Fibroblast of skin of left biceps (primary cell): ENCODE measurements at places on chromosomes 5 and 9.
A peak's percentile ranks its signal among the peaks of the same experiment; 100 is the strongest.

DNA sequence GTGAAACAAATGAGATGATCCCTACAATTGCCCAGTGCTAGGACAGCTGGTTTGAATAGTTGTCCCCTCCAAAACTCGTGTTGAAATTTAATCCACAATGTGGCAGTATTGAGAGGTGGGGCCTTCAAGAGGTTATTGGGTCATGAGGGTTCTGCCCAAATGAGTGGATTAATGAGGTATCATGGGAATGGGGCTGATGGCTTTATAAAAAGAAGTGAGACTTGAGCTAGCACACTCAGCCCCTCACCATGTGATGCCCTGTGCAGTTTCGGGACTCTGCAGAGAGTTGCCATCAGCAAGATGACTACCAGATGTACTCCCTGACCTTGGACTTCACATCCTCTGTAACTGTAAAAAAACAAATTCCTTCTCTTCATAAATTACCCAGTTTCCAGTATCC is 33.1 kb downstream of the RANBP6 start:
- no peak for DNase-seq

GRCh38 chr5:168261227-168261571 is 30.2 kb upstream of the WWC1 start:
- DNase-seq: no peak

DNA sequence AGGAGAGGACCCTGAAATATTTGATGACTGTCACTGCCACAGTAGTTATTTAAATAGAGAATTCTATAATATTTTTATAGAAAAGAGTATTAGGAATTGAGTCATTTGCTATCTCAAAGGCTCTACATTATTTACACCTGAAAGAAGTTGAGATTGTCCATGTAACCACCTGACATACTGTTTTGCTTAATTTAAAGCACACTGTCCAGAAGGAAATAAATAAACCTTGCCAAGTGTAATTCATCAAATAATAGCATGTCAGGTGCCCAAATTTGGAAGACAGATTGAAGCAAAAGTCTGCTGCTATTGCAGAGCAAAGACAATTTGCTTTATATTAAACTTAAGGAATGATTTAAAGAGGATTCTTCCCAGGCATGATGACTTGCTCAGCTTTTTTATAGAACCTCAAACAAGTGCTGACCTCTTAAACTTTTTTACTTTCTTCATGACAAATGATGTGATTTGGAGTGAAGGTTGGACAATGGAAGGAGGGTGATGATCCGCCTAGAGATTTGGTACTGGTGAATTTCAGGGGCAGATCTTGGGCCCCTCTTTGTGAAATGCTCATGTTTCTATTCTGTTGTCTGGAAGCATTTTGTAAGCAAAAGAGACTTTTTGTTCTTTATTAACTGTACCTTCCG is 65.0 kb downstream of the DAPK1 start:
- no peak for DNase-seq

DNA sequence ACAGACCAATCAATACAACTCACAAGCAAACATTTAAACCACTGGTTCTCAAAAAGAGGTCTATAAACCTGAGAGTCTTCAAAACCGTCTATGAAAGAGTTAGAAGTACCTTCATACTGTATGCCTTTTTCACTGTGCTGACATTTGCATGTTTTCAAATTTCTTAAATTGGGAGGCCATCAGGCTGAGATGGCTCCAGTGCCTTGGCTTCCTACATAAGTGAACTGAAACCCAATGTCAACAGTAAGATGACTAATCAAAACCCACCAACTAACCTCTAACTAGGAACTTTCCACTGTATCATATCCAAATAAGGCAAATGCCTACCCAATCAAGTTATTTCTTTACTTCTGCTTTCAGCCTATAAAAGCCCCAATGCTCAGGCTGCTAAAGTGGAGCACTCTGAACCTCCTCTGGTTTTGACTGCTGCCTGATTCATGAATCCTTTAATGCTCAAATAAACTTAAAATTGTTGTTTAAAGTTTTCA is 35.1 kb downstream of the FAM13B start:
- DNase-seq: no peak

DNA sequence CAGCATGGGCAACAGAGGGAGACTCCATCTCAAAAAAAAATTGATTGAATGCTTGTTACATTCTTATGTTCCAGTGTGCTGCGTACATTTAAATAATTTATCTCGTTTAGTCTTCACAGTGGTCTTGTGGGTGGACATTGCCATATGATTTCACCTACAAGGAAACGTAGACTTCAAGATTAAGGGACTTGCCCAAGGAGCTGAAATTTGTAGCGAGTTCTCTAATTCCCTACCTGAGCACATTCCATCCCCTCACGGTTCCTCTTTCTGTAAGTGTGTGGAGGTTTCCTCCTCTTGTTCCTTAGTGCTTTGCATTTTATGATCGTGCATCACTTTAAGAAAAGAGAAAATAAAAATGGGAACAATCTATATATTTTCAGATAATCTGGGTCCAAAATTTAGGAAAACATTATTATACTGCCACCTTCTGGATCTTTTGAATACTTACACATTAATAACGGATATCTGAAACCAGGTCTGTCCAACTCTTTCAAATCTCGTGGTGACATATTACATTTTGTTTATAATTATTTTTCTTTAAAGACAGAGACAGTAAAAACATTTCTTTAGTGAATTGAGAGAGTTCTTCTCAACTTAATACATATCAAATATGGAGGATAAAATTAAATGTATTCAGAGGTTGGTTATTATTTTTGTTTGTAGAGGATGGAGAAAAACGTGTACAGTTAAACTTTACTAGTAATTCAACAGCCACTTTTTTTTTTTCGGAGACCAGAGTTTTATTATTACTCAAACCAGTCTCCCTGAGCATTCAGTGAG is 29.9 kb upstream of the C7 start:
- peak; percentile 3 for DNase-seq

DNA sequence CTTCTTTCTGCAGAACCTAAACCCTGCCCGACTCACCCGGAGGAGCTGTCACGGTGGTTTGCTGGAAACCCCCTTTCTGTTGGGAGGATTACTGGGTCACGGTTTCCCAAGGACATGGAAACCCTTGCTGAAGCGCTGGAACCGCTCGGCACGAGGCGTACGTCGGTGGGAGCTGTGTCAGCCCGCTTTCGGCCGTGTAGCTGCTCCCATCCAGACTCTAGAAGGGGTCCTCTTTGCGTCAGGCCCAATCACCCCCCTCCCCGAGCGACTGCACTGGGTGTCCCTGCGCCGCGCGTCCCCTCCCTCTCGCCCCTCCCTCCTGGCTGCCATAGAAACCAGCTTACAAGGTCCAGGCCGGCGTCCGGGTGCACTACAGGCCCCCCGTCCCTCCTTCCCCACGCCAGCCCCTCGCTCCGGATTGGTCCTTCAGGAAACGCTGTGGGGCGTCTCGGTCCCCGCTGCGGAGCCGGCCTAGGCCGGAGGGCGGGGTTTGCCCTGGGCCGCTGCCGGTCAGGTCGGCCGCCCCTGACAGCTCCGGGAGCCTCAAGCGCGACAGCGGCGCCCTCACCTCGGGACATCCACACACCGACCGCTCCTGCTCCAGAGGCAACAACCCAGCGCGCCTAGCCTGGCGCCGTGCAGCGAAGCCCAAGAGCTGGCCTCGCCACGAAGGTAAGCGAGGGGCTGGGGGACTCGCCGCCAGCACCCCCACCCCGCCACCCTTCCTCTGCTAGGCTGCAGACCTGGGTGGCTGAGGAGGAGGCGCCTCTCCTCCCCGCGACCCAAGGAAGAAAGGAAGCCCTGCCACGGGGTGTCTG is at the start of gene NIM1K:
TSS of gene NIM1K (plus strand) at position 486 of the 818 bp plus-strand sequence. CDS start 53,551 bp downstream, outside the sequence.
- DNase-seq: no peak

DNA sequence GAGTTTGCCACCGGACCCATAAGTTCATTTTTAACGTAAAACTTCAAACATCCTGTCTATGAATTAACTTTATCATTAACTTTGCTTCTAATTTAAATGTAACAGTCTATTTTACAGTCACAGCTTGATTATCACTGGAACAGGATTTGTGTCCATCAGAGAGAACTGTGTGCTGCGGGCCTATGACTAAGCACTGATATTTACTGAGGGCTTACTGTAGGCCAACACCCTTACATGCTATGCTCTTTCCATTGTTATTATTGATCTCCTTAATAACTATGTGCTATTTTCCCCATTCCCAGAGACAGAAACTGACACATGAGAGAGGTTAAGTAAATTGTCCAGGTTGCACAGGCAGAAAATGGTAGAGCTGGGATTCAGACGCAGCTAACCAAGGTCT is 24.0 kb upstream of the GPR151 start:
- DNase-seq: no peak

DNA sequence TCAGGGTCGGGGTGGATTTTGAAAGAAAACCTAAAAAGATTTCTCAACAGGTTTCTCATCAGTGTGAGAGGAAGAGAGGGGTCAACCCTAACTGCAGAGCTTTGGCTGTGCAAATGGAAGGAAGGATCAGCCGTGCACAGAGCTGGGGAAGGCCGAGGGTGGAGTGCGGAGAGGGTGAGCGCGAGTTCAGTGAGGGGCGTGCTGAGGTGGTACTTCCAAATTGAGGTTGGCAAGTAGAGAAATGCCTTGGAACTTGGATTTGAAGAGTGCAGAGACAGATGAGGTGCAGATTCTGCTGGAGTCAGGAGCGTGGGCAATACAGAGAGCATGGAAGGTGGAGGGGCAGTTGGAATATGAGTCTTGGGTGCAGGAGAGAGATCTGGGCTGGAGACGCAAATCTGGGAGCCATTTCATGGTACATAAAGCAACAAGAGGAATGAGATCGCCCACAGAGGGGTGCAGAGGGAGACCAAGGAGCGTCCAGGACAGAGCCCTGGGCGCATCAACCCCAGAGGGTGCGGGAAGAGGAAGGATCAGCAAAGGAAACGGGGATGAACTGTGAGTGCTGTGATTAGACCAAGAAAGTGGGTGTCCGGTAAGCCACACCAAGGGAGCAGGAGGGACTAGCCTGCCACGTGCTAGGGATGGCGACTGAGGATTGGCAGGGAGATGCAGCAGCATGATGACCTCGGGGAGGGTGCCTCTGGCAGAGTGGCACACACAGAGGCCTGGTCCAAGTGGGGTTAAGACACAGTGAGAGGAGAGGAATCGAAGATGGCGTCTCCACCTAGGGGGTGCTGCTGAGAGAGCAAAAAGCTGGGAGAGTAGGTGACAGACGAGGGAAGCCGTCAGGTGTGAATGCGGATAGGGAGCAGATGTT is 105.8 kb downstream of the ADAMTS2 start:
- no peak for DNase-seq

DNA sequence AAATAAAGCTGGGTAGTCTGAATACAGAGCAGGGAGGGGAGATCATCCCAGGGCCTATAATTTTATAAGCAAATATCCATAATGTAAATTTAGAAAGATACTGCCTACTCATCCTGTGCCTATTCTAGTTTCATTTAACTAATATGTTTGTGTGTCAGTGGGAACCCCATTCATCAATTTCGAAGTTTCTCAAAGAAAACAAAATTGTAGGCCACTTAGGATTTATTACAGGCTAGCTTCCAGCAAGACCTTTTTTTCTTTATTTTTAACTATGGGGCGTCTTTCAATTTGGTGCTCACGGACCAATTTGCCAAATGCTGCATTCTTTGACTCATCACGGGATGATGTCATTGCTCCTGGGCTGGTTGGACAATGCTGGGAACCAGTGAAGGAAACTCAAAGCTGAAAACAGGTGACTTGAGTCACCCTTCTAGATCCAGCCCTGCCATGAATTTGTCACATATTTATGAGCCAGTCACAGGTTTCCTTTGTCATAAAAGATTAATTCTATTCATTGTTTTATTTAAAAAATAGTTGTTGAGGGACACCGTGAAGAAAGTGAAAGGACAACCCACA is 13.4 kb downstream of the PCSK5 start:
- DNase-seq: no peak

GRCh38 chr5:150340614-150341255 is 16.8 kb upstream of the TCOF1 start:
- DNase-seq: no peak

DNA sequence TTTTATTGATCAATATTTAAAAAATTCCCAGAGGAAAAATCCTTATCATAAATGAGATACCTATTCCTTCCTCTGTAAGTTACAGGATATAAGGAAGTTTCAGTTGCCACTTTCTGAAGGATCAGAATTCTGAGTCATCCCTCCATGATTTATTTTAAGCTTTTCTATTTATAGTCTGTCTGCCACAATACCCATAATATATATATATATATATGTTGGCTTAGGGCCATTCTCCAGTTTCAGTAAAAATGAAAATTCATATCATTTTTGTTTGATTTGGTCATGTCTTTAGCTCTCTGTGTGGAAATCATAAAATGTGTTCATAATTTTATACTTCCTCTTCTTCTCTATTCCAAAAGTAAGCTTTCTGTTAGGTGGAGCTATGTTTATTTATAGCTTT is 215.8 kb upstream of the CYLC2 start:
- peak; percentile 29 for DNase-seq

DNA sequence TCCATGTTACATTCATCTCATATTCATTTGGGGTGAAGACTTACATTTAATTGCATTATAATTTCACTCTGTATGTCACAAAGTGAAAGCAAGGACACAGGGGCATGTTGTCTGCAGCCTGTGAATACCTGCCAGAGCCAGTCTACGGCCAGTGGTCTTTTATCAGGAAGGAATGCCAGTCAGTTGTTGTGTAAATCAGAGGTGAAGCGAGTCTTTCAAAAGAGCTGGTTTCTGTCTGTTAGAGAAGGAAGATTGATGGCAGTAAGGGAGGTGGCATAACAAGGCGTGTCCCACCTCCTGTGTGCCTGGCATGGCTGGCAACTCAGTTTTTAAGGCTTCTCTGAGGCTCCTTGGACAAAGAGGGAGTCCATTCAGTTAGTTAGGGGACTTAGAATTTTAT is 18.1 kb upstream of the SYK start:
- no peak for DNase-seq

DNA sequence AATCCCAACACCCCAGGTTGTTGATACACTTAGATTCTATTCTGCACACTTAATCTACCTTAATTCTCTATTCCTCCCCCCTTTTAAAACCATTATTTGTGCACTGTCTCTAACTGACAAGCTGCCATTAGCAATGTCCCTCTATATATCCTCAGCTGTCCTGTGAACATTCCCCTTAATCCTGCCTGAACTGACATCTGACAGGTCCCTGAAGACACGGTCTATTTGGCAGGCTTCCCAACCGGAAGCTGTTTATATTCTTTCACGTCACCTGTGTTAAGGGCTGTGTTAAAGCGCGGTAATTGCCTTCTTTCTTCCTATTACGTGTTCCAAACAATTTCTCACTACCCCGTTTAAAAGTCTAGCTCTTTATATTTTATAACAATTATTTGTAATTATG is 277.3 kb downstream of the CDH9 start:
- DNase-seq: no peak
